T follicular helper cell (primary cell): ENCODE measurements at places on chromosomes 13 and 19.

GRCh38 chr19:12647490-12648071 is 19.0 kb downstream of the MAN2B1 start:
- no peak for DNase-seq

- no peak for DNase-seq
These were observed 10.8 kb upstream of the RABAC1 start for GRCh38 chr19:41969772-41970458.

GRCh38 chr13:77696879-77697216 is 639 bp upstream of the SLAIN1 start:
- DNase-seq, result no peak

- DNase-seq, result no peak
These were observed 342.6 kb downstream of the MZT1 start for GRCh38 chr13:72384879-72385278.

GRCh38 chr19:8214802-8215201 is 5.6 kb downstream of the CERS4 start:
- DNase-seq, result no peak

DNA sequence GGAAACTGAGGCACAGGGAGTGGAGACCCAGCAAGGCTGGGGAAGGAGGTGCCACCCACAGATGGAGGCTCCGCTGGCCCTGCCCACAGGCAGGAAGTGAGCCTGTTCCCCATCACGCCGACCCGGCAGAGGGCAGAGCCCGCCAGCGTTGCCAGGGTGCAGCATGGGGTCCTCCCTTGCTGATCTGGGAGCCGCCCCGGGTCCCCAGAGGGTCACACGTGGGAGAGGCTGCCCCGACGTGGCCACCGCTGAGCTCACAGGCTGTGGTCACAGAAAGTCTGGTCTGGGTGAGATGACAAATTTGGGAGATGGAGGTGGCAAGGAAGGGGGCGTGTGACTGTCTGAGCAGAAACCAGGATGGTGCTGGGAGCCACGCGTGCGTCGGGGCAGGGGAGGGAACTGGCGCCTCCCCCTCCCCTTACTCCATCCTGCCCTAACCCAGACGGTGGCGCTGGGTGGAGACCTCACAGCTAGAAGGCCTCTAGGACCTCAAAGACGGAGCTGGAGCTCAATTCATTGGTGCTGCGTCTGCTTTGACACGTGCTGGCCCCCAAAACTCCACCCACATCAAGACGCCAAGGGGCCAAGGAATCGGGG is 7.7 kb downstream of the MEX3D start:
- no peak for DNase-seq

- no peak for DNase-seq
These were observed 33.4 kb downstream of the COG6 start for GRCh38 chr13:39688699-39689405.
